ENCODE measurements at places on chromosomes 1 and 21.

DNA sequence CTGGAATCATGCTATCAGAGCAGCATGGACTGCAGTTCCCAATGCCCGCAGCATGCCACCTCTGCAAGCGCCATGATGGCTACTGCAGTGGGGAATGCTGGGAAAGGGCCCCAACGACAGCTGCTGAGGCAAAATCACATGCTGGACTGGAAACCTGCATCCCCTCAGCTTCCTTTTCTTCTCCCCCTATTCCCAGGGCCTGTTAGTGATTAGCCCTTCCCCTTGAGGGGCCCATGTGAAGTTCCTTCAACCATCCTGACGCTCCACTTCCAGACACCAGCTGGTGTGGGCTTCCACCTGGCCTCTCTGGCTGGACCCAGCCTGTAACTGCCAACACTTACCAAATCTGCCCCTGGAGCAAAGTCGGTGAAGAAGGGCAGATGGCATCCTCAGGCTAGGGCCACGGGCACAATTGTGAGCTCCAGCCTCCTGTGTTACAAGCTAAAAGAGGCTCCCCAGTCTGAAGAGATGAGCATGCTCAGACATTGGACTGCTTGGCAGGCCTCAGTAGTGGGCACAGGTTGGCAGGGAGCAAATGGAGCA lies 22.1 kb upstream of the SDC3 start:
- DNase-seq = no peak

DNA sequence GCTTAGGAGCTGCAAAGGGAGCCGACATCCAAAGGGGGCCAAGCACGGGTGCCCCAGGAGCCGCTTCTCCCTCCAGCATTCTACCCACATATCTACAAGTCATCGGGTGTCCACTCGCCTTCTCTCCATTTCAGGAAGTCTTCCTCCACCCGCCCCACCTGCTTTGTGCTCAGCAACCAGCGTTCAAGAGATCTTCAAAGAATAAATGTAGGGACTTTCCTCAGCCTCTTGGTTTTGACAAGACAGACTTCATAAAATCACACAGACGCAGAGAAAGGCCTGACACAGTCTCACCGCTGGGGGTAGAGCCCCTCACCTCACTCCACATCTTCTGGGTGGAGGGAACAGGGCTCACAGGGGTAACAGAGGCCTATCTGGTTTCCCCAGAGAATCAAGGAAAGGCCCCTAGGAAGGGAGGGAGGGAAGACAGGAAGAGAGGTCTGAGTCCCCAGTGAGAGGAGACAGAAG lies 49.5 kb downstream of the SSBP3 start:
- no peak for DNase-seq

- DNase-seq = no peak
These were observed 19.2 kb upstream of the PRKAA2 start for GRCh38 chr1:56625819-56626440.

GRCh38 chr1:87763483-87763882 lies 434.8 kb downstream of the LMO4 start:
- no peak for DNase-seq

DNA sequence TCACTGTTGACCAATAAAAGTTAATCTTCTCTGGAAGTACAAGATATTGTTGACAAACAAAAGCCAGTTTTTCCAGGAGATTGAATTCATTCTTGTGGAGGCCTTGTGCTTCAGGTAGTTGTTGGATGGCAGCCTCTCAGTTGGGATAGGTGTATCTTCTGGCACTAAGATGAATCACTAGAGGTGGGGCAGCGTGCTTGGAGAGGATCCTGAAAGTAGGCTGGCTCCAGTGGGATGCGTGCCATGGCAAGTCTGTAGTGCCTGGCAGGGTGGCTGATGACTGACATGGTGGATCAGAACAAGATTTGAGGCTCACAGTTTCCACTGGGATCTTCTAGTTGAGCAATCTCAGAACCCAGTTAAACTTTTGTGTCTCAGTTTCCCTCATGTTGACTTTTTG lies 2.4 kb downstream of the VPS13D start:
- DNase-seq = no peak

GRCh38 chr1:159468321-159468720 lies 28.8 kb downstream of the OR10J1 start:
- DNase-seq = no peak

- DNase-seq = no peak
These were observed 60.2 kb downstream of the TOMM20 start for GRCh38 chr1:235068158-235069121.

DNA sequence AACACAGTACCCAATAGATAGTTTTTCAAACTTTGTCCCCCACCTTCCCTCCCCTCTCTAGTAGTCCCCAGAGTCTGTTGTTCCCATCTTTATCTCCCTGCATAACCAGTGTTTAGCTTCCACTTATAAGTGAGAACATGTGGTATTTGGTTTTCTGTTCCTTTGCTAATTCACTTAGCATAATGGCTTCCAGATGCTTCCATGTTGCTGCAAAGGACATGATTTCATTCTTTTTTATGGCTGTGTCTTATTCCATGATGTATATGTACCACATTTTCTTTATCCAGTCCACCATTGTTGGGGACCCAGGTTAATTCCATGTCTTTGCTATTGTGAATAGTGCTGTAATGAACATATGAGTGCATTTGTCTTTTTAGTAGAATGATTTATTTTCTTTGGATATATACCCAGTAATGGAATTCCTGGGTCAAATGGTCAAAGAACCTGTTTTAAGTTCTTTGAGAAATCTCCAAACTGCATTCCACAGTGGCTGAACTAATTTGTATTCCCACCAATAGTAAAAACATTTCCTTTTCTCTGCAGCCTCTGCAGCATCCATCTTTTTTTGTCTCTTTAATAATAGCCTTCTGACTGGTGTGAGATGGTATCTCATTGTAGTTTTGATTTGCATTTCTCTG lies 126.0 kb downstream of the AK5 start:
- DNase-seq = no peak

DNA sequence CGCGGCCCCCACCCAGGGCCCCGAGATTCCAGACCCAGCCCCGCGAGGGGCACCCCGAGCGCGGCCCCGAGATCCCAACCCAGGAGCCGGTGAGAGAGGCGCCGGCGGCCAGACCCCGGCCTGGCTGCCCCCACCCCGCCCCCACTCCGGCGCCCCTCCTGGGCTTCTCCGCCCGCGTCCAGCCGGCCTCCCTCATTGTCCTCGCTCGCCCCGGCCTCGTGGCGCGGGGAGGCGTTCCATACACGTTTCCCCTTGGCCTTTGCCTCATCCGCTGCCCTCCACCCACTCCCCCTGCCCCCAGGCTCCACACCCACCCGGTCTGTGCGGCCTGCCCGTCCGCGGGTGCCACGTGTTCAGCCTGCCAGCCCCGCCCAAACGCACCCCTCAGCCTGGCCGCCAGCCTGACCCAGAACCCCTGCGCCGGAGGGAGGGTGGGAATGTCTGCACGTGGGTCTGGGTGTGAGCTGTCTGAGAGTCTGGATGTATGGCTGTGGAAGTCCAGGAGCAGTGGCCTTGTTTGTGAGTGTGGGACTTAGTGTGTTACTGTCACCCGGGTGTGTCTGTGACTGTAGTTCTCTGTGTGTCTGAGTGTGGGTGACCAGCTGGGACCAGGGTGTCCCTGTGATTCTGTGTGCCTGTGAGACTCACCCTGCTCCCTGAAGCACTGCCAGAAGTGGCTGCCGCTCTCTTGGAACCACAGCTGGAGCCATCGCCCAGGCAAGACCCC lies 681 bp downstream of the B4GALT2 start:
- no peak for DNase-seq

DNA sequence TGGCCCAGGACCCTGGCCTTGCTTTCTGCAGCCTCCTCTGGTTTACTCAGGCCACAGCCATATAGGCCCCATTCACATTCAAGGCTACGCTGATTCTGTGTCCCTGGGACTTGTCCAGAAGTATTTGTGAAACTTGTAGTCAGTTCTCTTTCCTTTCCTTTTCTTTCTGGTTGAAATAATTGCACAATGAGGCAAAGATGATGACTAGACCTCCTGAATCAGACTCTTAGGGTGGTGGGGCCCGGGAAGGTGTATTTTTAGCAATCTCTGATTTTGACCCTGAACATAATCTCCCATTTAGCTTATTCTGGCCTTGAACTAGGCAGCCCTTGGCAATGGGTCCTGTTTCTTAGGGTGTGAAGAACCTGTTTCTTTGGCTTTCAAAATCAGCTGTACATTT lies 39.9 kb downstream of the STUM start:
- no peak for DNase-seq

DNA sequence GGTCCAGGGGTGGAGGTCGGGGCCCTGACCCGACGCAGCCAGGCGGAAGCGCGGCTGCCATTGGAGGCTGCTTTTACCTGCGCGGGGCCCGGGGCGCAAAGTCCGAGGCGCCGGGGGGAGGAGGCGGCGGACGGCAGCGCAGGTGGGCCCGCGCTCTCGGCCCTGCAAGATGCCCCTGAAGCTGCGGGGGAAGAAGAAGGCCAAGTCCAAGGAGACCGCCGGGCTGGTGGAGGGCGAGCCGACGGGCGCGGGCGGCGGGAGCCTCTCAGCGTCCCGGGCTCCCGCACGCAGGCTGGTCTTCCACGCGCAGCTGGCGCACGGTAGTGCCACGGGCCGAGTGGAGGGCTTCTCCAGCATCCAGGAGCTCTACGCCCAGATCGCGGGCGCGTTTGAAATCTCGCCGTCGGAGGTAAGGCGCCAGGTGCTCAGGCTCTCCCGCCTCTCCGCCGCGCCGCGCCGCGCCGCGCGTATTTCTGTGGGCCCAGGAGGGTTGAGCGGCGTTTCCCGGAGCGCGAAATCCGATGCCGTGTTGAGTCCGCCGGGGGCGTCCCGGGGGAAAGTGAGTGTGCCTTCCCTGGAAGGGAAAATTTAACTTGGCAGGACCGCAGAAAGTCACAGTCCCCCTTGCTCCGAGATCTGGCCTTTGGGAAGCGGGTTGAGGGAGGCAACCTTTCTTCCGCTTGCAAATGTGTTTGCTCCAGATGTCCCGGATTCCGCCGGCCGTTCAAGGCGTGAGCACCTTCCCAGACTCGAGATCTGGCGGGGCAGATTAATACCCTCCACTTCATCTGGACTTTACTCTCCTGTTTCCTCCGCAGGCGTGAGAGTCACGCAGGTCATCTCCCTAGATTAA lies at the start of gene GIPC2:
Gene GIPC2, plus strand, starts transcription at position 41 of the 853 bp plus-strand sequence. Its CDS starts 129 bp downstream, at position 170.
- DNase-seq = no peak

GRCh38 chr21:43268804-43269186 lies 100.0 kb downstream of the CRYAA start:
- DNase-seq = no peak

DNA sequence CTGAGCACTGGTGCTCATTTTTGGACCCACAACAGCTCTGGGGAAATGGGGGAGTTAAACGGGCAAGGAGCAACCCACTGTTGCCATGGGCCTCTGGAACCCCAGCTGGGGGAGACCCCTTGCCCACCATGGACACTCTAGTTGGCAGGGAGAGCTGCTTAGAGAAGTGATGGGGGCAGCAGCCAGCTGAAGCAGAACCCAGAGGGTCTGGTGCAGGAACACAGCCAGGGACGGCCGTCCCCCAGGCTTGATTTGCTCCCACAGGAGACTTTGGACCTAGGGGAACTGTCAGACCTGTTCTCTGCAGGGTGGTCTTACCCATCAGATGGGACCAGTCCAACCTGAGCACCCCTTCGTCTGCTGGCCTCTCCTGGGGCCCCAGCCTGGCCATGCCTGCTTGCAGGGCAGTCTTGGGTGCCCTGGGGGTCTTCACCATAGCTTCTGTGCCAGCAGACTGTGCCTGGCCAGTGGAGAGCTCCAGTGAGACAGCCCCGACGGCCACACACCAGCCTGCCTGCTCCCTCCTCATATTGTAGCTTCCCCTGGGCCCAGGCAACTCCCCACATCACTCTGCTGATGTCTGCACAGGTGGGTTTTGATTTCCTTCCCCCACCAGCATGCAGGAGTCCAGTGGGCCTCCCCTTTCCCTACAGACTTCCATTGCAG lies 11.3 kb downstream of the SPATC1L start:
- no peak for DNase-seq

GRCh38 chr1:54172614-54173599 lies 20.1 kb upstream of the CDCP2 start:
- DNase-seq = no peak

DNA sequence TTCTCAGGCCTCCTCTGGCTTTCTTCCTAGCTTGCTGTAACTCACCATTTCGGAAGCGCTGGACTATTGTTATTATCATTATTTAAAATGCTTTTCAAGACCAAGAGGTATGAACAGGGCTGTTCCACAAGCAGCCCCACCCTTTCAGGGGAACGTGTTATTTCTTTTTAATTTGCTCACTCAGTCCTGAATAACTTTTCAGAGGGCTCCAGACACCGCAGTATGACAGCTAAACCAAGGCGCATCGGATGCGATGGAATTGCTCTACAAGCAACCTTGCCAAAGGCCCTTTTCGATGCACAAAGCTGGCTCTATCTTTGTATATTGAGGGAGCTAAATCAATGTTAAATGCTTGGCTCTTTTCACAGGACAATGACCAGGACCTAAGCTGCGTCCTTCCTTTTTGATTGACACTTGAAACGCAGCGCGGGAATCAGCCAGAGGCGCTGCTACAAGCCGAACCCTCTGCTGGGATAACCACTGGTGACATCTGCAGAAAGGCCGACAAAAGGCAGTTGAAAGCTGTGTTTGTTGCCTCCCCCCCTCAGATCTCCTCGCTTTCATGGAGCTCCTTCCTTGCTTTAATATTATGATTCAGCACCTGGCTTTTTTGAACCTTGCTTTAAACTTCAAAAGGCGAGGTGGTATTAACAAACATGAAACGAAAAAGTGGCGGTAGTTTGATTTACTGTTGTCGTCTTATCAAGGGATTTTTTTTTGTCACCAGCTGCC lies 204.7 kb upstream of the PROX1 start:
- no peak for DNase-seq

- DNase-seq = no peak
These were observed 20.4 kb upstream of the ACTRT2 start for GRCh38 chr1:3000671-3001470.

Data from NCI-H2107 (cell line).